Fibroblast of lung (primary cell): ENCODE measurements at places on chromosomes 1 and 21. TPM values are rescaled to one million over a fixed set of nuclear protein-coding genes. Genes with fewer than 3 reads are reported as not detected.
A peak's percentile ranks its signal among the peaks of the same experiment; 100 is the strongest.

- peak; percentile 34 for DNase-seq
Measured at GRCh38 chr1:45679123-45679522, 7.2 kb downstream of the GPBP1L1 start.

DNA sequence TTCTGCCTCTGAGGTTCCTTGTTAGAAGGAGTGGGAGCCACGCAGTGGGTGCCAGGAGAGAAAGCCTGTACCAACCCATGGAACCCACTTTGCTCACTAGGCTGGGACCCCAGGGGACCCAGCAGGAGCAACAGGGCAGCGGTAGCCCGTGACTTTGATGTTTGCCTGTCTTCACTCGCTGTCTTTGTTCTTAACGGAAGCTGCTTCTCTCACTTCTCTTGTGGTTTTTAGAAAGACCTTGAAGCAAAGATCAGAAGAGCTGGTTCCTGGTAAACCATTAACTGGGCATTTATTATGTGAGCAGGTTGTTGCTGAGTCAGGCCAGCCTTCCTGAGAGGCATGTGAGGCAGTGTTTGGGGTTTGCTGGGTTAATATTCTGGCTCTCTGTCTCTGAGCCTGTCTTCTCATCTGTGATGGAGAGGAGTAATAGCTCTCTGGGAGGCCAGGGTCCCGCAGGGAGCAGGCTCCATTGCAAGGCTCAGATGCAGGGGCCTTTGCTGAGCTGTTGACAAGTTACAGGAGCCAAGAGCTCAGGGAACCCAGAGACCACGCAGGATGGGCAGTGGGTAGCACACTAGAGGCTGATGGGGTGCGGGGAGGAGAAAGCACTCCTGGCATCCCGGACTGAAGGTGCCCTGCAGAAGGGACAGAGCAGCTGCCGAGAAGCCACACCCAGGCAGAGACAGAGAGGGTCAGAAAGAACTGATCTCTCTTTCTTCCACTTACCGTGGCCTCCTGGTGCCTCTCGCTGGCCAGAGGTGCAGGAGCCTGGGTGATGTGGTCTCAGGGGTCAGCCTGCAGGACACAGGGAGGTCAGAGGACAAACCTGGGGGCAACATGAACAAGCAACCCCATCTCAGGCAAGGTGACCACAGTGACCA is 367.5 kb upstream of the C1orf174 start:
- DNase-seq, result no peak

- no peak for DNase-seq
Measured at GRCh38 chr1:168304865-168305264, 24.2 kb downstream of the TBX19 start.

DNA sequence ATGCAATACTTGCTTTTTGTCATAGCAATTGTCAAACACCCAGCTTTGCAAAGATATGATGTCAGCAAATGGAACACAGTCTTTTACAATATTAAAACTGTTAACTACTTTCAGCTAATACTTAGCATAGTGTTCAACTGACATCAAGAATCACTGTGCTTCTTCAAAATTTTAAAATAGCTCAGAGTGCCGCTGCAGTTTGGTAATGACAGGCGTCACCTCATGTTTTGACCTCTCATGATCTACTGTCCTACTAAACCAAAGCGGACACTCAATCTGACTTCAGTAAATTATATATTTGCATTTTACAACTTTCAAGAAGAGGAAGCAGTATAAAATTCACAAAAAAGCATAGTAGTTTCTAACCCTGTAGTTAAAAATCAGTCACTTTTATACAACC is 2.0 kb downstream of the FMO1 start:
- DNase-seq, result no peak

DNA sequence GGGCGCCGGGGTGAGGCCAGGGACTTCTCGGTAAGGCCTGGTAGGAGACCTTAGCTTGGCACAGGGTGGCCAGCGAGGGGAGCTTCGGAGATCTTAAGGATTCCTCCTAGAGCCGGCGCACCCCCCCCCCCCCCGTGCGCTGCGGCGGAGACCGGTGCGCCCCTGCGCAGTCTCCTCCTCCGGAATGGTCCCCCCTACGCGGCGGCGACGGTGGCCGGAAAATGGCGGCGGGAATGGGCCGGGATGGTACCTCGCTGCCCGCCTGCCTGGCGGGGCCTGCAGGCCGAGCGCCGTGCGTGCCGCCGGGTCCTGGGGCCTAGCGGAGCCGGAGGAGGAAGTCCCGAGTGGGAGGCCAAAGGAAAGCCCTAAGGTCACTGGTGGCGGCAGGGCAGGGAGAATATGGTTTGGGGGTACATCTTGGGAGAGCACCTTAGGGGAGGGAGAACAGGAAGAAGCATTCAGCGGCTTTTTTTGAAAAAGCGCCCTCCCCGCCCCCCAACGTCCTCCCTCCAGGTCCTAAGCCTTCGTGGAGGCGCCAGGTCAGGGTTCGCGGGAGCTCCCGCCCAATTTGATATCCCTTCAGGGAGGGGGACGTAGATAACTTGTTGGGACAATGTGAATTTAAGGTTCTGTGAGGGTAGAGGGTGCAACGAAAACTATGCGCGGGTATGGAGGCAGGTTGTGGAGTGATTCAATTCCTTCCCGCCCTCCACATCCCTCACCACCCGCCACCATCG is 429 bp downstream of the SRRM1 start:
- DNase-seq, result peak; percentile 6

DNA sequence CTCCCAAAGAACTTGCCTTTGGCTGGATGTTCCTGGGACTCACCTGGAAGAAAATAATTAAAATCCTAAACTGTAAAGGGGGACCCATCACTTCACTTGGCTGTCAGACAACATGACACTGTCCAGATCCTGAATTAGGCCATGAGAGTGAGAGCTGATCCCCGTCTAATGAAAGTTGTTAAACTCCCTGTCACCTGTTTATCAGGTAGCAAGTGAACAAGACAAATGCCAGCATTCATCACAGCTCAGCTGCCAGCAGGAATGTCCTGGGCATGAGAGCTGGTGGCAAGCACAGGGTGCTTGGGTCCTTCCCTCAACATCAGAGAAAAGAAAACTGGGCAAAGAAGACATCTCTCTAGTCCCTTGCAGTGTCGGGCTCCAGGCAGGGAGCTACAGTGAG is 23.8 kb downstream of the PMVK start:
- no peak for DNase-seq

- peak; percentile 88 for DNase-seq
Measured at GRCh38 chr1:153608742-153609584, 4.0 kb downstream of the S100A16 start.

DNA sequence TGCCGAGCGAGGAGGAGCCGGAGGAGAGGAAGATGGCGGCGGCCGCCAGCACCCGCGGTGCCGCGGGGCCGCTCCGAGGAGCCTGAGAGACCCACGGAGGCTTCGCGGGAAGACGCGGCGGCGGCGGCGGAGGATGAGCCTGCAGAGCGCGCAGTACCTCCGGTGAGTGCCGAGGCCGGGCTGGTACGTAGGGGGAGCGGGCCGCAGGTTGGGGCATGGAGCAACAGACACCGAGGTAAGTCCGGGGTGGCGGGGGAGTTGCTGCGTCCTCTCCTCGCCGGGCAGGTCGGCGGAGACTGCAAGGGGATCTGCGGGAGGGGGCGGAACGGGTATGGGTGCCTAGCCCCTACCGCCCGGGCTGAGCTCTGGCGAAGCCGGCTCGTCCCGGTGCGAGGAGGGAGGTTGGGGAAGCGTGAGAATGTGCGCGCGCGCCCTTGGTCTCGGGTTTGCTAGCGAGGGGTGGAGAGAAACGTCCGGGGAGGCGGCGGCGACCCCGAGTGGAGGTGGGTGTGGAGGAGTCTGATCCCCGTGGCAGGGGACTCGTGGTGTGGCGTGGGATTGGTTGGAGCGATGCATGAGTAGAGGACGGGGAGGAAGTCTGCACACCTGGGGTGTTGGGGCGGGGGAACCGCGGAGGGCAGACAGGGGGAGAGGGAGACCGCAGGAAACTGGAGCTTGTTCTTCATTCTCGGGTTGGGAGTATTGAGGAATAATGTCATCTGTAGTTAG is at the start of gene SMG7:
Gene SMG7, plus strand, starts transcription at position 12 of the 729 bp plus-strand sequence. Its CDS starts 122 bp downstream, at position 134.
- peak; percentile 41 for DNase-seq

- DNase-seq, result peak; percentile 30
Measured at GRCh38 chr1:172185211-172185610, 235.3 kb upstream of the C1orf105 start.

GRCh38 chr1:222772996-222773379 is 36.0 kb downstream of the FAM177B start:
- DNase-seq, result no peak

GRCh38 chr1:89724369-89725010 is 91.6 kb downstream of the LRRC8C start:
- DNase-seq, result no peak

- no peak for DNase-seq
Measured at GRCh38 chr1:25099343-25099951, 132.9 kb downstream of the SYF2 start.

The MEF2D gene
- 4.6 and 9.9 TPM in 2 replicates for total RNA-seq

The LRP8 gene
- total RNA-seq, result 3.1 and 8.4 TPM in 2 replicates

The RHD gene
- not detected in 2 replicates for total RNA-seq

The CD101 gene
- total RNA-seq, result under 0.01 TPM in 1 of 2 replicates, not detected in the other

The SSU72 gene
- 65.1 and 72.7 TPM in 2 replicates for total RNA-seq

The ARMH1 gene
- 2.3 and 6.4 TPM in 2 replicates for total RNA-seq
